ENCODE measurements at places on chromosomes 5 and 9. TPM values are rescaled to one million over a fixed set of nuclear protein-coding genes. Genes with fewer than 3 reads are reported as not detected.

DNA sequence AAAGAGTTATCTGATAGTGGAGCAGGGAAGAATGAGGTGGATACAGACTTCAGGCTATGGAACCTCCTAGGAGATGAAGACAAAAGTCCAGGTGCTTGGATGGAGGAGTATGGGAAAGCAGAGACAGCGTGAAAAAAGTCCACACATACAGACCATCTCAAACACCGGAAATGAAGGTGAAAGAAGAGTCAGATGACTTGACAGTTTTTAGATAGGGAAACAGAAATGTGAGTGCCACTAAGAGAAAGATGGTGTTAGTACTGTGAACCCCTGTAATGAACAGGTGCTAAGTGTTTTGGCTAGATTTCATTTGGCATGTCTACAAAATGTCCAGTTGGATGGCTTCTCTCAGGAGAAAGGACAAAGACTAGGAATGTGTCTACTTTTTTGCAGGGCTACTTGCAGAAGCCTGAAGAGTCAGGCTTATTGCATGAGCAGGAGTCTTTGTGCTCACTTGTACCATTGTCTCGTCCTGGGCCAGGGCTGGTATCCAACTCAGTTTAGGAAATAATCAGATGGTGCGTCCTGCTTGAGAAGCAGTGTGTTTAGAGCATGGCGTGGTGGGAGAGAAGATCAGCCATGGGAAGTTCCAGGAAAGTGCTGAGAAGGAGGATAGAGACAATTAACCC, 90.6 kb upstream of the STARD4 start:
- DNase-seq = no peak
- H3K27me3 ChIP-seq = no peaks in the 10 kb centered on the region
- peak overlapping the region; percentile 33 for H3K27ac ChIP-seq
- H3K4me3 ChIP-seq = no peak overlapping the region

DNA sequence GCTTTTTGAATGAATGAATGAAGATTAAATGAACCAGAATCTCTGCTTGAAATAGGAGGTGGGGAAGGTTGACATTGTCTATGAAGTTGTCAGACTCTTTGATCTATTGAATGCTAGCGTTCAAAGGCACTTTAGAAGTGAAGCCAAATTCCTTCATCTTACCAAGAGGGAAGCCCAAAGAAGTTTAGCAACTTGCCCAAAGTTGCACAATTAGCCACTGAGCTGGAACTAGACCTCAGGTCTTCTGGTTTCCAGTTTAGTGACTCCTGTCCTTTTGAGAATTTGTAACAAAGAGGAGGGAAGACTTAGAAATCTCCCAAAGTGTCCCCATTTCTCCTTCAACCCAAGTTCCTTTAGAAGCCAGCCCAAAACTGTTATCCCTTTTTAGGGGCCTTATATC, 20.7 kb upstream of the SLC1A3 start:
- no peak overlapping the region for H3K4me3 ChIP-seq
- H3K27ac ChIP-seq = no peak overlapping the region
- H3K36me3 ChIP-seq = no peaks in the 10 kb centered on the region
- no peak for DNase-seq
- H3K4me1 ChIP-seq = no peaks in the 10 kb centered on the region
- H3K27me3 ChIP-seq = no peaks in the 10 kb centered on the region

DNA sequence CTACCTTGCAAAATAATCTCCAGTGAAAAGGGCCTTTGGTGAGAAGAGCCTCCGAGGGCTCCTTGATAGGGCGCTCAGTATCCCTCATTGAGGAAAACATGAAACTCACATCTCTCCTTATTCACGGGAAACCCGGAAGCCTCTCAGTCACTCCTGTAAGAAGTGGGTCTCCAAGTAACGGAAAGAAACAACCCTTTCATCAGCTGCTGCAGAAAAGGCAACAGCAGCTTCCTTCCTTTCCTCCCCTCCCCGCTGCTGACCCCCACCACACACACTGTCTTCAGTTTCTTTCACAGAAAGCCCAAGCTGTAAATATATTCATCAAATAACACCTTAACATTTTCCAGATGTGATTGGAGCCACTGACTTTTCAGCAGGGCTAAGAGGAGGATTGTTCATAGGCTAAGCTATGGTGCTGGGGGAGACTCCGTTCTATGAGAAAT, 81.4 kb downstream of the C9orf152 start:
- peak overlapping the region; percentile 92 for H3K27ac ChIP-seq
- H3K4me1 ChIP-seq = peaks cover 51% of the 10 kb centered on the region
- no peaks in the 10 kb centered on the region for H3K36me3 ChIP-seq
- no peak overlapping the region for H3K4me3 ChIP-seq

DNA sequence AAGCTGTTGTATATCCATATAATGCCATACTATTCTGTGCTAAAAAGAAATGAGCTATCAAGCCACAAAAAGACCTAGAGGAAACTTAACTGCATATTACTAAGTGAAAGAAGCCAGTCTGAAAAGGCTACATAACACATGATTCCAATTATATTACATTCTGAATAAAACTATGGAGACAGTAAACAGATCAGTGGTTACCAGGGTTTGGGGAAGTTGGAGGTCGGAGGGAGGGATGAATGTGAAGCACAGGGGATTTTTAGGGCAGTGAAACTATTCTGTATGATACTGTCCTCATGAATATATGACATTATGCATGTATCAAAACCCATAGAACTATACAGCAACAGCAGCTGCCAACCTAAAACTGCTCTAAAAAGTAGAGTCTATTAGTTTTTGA, 5.6 kb upstream of the RFK start:
- H3K36me3 ChIP-seq = no peaks in the 10 kb centered on the region
- no peak for DNase-seq
- H3K4me3 ChIP-seq = no peak overlapping the region
- no peak overlapping the region for H3K27ac ChIP-seq
- H3K4me1 ChIP-seq = peaks cover 4% of the 10 kb centered on the region
- no peaks in the 10 kb centered on the region for H3K27me3 ChIP-seq

DNA sequence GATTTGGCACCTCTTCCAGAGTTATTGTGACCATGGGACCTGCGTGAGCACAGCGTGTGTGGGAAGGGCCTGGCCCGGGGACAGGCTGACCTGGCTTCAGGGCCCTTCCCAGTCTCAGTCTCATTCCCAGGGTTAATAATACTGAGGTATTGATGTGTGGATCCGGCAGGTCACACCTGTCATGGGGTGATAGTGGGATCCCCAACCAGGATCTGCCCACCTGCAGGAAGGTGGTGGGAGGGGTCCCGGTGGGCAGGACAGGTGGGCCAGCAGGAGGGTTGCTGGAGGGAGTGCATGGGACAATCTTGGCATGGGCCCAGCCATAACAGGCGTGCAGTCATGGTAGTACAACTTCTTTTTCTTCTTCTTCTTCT, 55.4 kb downstream of the COL15A1 start:
- no peaks in the 10 kb centered on the region for H3K4me1 ChIP-seq
- H3K36me3 ChIP-seq = no peaks in the 10 kb centered on the region
- no peak for DNase-seq
- no peaks in the 10 kb centered on the region for H3K27me3 ChIP-seq

DNA sequence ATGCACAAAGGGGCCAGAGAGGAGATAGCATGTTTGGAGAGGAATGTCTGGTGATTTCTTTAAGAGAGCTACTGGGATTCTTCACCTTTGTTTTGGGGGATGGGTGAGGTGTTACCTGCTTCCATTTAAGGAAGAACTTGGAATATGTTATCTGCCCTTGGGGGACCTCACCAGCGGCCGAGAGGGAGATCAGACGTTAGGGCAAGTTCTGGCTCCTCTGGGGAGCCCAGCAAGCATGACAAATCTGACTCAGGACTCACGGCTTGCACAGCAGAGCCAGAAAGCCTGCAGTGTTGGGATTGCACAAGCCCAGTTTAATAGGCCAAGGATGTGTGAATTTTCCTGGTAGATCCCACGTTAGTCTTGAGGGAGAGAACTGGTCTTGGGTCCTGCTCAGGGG, 40.3 kb downstream of the SLC28A3 start:
- no peaks in the 10 kb centered on the region for H3K36me3 ChIP-seq
- H3K4me3 ChIP-seq = no peak overlapping the region
- no peak for DNase-seq
- H3K4me1 ChIP-seq = no peaks in the 10 kb centered on the region
- H3K27me3 ChIP-seq = no peaks in the 10 kb centered on the region

- H3K27me3 ChIP-seq = peaks cover 3% of the 10 kb centered on the region
- no peak for DNase-seq
- no peaks in the 10 kb centered on the region for H3K36me3 ChIP-seq
- no peak overlapping the region for H3K27ac ChIP-seq
Observed at GRCh38 chr5:75756981-75757380, 39.7 kb upstream of the POC5 start.

- H3K27me3 ChIP-seq = peaks cover 21% of the 10 kb centered on the region
- DNase-seq = no peak
- no peaks in the 10 kb centered on the region for H3K4me1 ChIP-seq
- H3K4me3 ChIP-seq = no peak overlapping the region
- H3K36me3 ChIP-seq = no peaks in the 10 kb centered on the region
- no peak overlapping the region for H3K27ac ChIP-seq
Observed at GRCh38 chr9:21554813-21555212, 72.7 kb upstream of the IFNE start.

- no peaks in the 10 kb centered on the region for H3K27me3 ChIP-seq
- DNase-seq = no peak
- no peaks in the 10 kb centered on the region for H3K4me1 ChIP-seq
- no peak overlapping the region for H3K4me3 ChIP-seq
- no peak overlapping the region for H3K27ac ChIP-seq
Observed at GRCh38 chr9:107481035-107481434, 8.5 kb downstream of the KLF4 start.

DNA sequence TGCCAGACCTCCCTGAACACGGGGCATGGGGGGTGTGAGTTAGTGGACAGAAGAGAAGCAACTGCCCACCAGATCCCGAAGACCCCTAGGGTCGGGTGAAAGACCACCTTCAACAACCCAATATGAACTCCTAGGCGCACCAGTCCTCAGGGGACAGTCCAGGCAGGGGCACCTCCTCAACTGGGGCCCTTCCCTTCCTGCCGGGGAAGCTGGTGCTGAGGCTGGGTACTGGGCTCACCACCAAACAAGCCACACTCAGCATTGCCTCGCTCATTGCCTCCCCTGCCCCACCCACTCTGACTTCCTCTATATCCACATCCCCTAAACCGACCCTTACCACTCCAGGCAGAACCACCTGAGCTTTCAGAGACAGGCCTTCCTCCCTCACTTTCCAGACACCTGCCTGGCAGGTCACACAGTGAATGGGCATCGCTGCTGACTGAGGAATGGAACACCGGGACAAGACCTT, 42.5 kb downstream of the SEMA4D start:
- H3K36me3 ChIP-seq = peaks cover 10% of the 10 kb centered on the region
- no peak overlapping the region for H3K27ac ChIP-seq
- no peak for DNase-seq
- no peaks in the 10 kb centered on the region for H3K27me3 ChIP-seq

DNA sequence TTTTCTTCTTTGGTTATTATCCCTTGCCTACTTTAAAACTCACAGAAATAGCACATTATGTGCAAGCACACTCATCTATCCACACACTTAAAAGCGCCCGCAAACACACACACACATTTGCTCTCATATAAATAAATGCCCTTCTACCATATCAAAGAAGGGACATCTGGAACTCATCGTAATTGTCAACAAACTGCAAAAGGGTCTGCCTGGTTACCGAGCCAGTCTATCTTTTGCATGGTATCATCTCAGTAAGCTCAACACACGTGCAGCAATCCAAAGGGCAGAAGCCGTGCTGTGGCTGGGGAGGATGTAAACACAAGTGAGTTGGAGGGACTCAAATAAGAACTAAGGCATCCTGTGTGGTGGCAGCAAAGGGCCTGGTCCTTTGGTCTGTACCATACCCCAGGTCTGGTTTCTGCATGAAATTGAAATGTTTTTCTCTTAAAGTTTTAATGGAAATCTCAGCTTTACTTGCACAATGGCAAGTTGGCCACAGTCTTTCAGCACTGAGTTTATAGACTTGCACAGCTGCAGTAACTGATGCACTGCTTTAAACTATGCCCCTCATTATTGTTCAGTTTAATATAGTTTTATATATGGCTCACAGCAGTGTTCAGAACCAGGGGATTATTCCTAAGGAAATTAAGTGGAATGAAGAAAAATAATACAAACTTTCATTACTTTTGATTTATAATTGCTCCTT, 331.0 kb downstream of the ADAMTS6 start:
- no peaks in the 10 kb centered on the region for H3K36me3 ChIP-seq
- H3K27me3 ChIP-seq = no peaks in the 10 kb centered on the region
- H3K27ac ChIP-seq = no peak overlapping the region
- no peaks in the 10 kb centered on the region for H3K4me1 ChIP-seq

DNA sequence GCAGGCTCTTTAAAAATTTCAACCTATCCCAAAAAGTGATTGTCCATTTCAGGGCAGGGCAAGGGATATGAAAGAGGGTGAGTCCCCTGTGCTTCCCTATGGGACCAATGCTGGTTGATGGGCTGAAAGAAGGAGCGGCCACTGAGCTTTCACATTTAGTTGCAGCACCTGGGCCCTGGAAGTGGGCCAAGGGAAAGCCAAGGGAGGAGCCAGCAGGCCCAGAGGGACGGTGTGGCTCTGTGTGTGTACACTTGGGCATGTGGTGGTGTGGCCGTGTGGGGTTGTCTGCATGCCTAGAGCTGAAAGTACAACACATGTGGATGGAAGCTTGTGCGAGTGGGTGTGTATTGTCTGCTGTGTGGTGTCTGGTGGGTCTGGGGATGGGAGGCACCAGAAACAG, 14.0 kb upstream of the PSMD5 start:
- H3K27me3 ChIP-seq = no peaks in the 10 kb centered on the region
- DNase-seq = no peak

- DNase-seq = no peak
- no peak overlapping the region for H3K4me3 ChIP-seq
- peaks cover 8% of the 10 kb centered on the region for H3K4me1 ChIP-seq
- no peaks in the 10 kb centered on the region for H3K36me3 ChIP-seq
- H3K27ac ChIP-seq = peak overlapping the region; percentile 90
Observed at GRCh38 chr5:32225445-32225844, 51.3 kb upstream of the GOLPH3 start.

- no peaks in the 10 kb centered on the region for H3K27me3 ChIP-seq
- H3K4me1 ChIP-seq = peaks cover 5% of the 10 kb centered on the region
- no peak for DNase-seq
- no peak overlapping the region for H3K4me3 ChIP-seq
Observed at GRCh38 chr5:54207566-54207965, 102.8 kb downstream of the ARL15 start.

GRCh38 chr5:143166090-143166489, 237.4 kb downstream of the NR3C1 start:
- peaks cover 2% of the 10 kb centered on the region for H3K4me1 ChIP-seq
- H3K36me3 ChIP-seq = no peaks in the 10 kb centered on the region
- H3K27ac ChIP-seq = no peak overlapping the region
- no peak for DNase-seq
- no peaks in the 10 kb centered on the region for H3K27me3 ChIP-seq
- no peak overlapping the region for H3K4me3 ChIP-seq

Gene NIM1K
- total RNA-seq = 0.60 TPM

Gene LAMC3
- 13.8 TPM for total RNA-seq

Gene PCDHA9
- 0.85 TPM for total RNA-seq

Gene IL13
- total RNA-seq = not detected

Gene ZNF79
- 9.1 TPM for total RNA-seq

Gene TOR2A
- 12.7 TPM for total RNA-seq

Gene NOXA1
- total RNA-seq = 21.8 TPM

Gene KLF4
- 69.4 TPM for total RNA-seq
